HS-27A (cell line): ENCODE measurements at places on chromosomes 7 and 10.
A peak's percentile ranks its signal among the peaks of the same experiment; 100 is the strongest.

DNA sequence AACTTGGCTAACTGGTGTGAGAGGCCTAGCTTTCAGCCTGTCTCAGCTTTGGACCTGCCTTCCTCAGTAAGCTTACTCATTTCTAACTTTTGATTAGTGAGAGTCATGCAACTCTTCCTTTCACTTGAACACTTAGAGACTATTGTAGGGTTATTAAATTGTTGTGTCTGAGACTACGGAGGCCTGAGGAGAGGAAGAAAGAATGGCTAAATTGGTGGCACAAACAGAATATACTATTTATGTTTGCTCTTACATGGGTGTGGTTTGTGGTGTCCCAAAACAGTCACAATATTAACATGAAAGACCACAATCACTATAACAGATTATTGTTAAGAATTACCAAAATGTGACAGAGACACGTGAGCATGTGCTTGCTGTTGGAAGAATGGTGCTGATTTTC is 82.1 kb downstream of the TRIM24 start:
- no peak for DNase-seq

DNA sequence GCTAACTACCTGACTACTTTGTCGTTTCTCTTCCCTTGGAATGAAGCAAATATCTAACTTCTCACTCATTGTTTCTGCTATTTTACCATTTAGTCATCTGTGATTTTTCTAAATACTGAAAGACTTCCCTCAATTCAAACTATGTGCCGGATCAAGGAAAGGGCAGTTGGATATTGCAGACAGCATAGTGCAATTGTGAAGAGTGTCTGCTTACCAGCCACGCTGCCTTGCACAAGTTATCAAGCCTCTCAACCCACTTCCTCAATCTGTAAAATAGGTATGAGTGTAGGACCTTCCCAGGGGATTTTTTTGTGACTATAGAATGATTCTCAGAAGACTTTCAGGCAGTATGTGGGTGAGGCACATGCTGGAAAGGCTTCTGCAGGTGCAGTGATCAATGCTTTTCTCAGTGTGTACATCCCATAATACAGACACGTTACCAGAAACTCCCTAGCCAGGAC is 54.3 kb downstream of the EGFR start:
- DNase-seq = peak; percentile 43

DNA sequence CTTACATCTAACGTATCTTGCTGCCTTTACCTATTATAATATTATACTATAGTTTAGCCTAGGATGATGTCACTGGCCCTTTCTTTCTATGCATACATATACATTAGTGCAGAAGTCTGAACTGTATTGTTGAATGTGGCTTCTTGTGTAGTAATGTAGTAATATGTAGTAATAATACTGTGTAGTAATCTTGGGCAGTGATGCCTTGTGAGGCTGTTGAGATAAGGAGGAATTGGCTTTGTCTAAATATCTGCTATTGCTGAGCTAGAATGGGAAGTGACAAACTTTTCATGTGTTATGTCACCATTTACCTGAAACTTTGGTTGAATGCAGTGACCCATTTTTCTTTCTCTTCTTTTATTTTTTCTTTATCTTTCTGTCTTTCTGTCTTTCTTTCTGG is 11.0 kb downstream of the GLCCI1 start:
- DNase-seq = no peak

DNA sequence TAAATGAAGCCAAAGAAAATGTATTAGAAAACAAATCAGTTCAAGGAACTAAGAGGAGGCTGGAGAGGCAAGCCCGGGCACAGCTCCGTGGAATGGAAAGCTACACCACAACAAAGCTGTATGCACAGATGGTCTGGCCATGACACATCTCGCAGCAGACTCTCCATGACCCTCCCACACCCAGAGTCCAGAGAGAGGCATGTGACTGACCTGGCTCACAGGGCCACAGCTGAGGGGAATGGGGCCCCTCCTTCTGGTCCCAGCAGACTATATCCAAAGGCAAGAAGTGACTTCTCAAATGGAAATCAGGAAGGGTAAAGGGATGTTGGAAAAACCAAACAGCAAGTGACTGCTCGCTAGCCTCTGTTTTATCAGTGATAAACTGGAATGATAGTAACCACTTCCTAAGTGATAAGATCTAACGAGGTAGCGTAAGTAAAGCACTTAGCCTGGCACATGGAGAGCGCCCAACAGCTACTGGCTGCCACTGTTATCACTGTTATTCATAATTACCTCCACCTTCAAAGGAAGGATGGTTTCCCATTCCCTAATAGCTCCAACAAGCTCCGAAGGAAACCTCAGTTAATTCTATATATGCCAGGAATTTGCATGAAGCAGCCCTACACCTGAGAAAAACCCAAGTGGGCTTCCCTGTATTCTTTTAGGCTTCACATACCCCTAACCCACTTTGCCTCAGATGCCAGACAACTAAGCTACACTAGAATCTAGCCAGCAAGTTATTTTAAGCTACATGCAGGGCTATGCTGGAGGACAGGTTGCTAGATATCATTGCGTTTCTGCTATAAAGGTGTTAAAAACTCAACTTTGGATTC is 8.4 kb downstream of the OSBPL3 start:
- peak; percentile 62 for DNase-seq

DNA sequence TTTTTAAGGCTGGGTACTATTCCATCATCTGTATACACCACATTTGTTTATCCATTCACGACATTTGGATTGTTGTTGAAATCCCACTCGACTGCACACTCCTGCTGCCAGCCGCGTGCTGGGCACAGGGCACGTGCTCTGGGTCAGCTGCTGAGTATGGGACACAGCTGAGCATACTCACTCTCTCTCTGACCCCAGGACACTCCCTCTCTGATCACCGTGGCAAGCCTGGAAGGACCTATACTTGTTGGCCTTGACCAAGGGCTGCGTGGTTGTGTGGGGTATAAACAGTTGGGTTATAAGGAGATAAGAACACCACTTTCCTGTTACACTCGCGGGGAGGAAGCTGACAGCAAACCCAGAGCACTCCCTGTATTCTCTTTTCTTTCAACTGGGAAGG is 153.0 kb upstream of the RHEB start:
- no peak for DNase-seq

- no peak for DNase-seq
Observed at GRCh38 chr10:70600512-70601395, 1.8 kb downstream of the PRF1 start.

GRCh38 chr7:125326666-125327255 is 397.1 kb upstream of the POT1 start:
- DNase-seq = no peak

GRCh38 chr7:90312745-90313144 is 8.4 kb downstream of the FAM237B start:
- DNase-seq = no peak

DNA sequence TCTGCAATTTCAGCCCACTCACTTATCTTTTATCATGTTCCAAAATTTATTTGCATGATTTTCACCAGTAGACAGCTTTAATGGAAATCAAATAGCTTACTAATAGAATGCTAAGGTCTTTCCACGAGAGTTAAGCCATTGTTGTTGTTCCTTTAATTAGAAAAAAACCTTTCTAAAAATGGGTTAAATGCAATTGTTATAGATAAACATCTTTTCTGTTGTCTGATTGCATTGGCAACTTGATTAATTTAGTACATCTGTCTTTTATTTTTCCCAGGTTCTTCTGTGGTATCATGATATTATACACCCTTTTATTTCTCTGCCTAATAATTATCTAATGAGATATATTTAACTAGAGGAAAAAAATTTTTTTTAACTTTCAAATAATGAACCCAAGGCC is 487.6 kb upstream of the MBL2 start:
- DNase-seq = no peak

GRCh38 chr10:89540420-89540949 is 5.1 kb upstream of the SLC16A12 start:
- no peak for DNase-seq

GRCh38 chr10:44233561-44234482 is 151.1 kb downstream of the CXCL12 start:
- no peak for DNase-seq

- no peak for DNase-seq
Observed at GRCh38 chr10:131979821-131980270, 1.9 kb downstream of the BNIP3 start.

- DNase-seq = no peak
Observed at GRCh38 chr7:128833148-128833945, 3.1 kb downstream of the FLNC start.

DNA sequence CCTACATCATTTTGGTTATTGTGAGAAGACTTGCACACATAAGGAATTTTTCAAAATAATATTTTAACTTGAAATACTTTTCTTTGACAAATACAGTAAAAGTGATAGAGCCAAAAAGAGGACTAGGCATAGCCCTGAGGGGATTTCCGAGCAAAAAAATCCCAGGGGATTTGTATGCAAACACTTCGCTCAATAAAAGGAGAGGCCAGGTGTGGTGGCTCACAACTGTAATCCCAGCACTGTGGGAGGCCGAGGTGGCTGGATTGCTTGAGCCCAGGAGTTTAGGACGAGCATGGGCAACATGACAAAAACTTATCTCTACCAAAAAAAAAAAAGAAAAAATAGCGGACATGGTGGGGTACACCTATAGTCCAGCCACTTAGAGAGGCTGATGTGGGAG is 193.0 kb downstream of the PCDH15 start:
- no peak for DNase-seq

- DNase-seq = no peak
Observed at GRCh38 chr10:62113680-62114079, 155.0 kb downstream of the RTKN2 start.

DNA sequence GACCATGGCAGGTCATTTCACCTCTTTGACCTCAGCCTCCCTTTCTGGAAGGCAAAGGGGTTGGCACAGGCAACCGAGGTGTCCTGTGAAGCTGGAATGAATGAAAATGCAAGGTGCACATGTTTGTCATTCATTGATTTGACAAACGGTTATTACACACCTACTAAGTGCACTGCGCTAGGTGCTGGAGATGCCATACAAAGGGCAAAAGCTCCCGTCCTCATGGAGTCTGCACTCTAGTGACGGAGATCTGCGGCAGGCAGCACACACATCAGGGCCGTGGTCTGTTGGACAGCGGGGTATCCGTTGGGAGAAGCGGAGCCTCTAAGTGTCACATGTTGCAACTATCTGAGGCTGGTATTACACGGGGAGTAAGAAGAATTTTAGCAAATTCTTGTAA is 44.2 kb downstream of the PRF1 start:
- no peak for DNase-seq

- no peak for DNase-seq
Observed at GRCh38 chr10:58326967-58327381, 7.8 kb upstream of the UBE2D1 start.

- DNase-seq = no peak
Observed at GRCh38 chr10:59175538-59176240, 754 bp upstream of the PHYHIPL start.

GRCh38 chr10:22723343-22723779 is 9.0 kb upstream of the PIP4K2A start:
- no peak for DNase-seq
